Fibroblast of lung (primary cell): ENCODE measurements at places on chromosomes 1 and 21.

GRCh38 chr1:53930932-53931331, 14.6 kb downstream of the IFT25 start:
- no peak for DNase-seq

GRCh38 chr1:204870160-204870912, at the start of gene NFASC:
Gene NFASC (plus strand): TSS chr1:204870862. CDS start chr1:204944316, 73,454 bp downstream.
- no peak for DNase-seq

- DNase-seq, result no peak
Measured at GRCh38 chr1:36055706-36056105, 28.2 kb upstream of the TEKT2 start.

DNA sequence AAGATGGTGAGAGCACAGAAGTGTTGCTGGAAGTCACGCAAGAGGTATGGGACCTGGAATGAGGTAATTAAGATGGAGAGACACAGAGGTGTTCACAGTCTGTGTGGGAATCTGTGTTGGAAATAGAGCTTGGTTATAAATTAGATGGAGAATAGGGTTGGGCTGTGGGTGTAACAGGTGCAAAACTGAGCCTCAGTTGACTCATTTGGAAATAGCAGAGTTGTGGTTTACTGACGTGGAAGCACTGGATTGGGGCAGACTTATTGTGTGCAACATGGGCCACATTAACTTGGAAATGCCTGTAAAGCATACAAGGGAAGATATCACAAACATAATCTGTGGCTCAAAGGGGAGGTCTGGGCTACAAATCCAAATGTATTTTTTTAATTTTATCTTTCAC, 13.0 kb downstream of the CAMSAP2 start:
- DNase-seq, result no peak

DNA sequence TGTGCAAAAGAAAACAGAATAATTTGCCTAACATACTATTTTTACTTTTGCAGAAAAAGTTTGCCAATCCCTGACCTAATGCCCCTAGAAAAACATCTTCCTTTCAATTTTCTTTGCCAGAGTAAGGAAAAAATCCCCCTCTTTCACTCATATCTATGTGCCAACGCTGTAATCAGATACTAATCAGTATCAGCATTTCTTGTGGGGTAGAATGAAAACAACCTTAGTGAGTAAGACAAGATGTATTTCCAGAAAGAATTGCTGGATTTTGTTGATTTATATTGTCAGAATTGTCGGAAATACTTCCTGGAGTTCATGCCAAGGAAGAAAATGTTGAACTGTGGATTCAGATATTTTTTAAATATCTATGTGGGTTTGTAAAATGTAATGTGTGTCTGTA, 1893.8 kb downstream of the NCAM2 start:
- DNase-seq, result no peak

- DNase-seq, result peak; percentile 46
Measured at GRCh38 chr1:72623299-72623708, 341.0 kb upstream of the NEGR1 start.

GRCh38 chr1:3349161-3349967, 105.1 kb upstream of the ARHGEF16 start:
- DNase-seq, result no peak

GRCh38 chr21:32001390-32001789, 128.6 kb downstream of the HUNK start:
- DNase-seq, result no peak

- no peak for DNase-seq
Measured at GRCh38 chr1:22830757-22831340, 120.2 kb downstream of the EPHB2 start.

- peak; percentile 48 for DNase-seq
Measured at GRCh38 chr1:187928288-187928687, 1099.5 kb downstream of the PLA2G4A start.

GRCh38 chr1:44200336-44200735, 12.9 kb upstream of the DMAP1 start:
- no peak for DNase-seq

GRCh38 chr21:37803101-37803651, 113.1 kb downstream of the KCNJ6 start:
- no peak for DNase-seq

DNA sequence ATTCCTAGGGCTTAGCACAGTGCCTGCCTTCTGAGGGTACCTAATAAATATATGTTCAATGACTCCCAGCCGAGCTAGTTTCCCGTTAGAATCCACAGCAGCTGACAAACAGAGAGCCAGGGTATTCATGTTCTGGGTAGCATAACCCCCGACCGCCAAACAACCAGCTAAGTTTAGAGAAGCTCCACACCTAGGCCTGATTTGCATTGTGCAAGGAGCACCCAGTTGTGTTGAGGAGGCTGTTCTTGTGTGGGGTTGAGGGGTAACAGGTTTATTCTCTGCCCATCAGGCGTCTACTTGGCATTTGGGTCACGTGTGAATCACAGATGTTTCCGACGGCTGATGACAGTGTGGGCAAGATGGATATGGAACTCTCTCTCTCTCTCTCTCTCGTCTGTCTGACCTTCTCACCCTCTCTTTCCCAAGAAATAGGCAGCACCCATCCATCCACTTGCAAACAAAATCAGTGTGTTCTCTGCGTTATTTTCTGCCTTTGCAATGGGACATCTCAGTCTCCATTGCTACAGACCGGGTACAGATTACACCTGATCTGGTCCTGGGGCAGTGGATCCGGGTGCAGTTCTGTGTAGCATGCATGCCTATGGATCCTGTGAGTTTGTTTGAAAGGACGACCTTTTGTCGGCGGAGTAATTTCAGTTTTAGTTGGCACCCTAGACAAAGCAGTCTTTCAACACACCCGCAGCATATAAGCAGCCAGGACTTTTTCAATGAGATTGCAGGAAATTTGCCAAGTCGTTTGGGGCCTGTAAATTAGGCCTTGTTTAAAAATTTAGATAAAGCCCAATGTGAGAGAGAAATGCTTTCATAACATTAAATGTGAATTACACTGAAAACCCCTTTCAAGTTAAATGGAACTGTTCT, 29.4 kb downstream of the KAZN start:
- DNase-seq, result peak; percentile 40
